ENCODE measurements at places on chromosomes 4 and X. TPM values are rescaled to one million over a fixed set of nuclear protein-coding genes. Genes with fewer than 3 reads are reported as not detected.

PF4V1 gene
- not detected for total RNA-seq

TMEM165 gene
- 46.9 TPM for total RNA-seq

CSN3 gene
- not detected for total RNA-seq

DNA sequence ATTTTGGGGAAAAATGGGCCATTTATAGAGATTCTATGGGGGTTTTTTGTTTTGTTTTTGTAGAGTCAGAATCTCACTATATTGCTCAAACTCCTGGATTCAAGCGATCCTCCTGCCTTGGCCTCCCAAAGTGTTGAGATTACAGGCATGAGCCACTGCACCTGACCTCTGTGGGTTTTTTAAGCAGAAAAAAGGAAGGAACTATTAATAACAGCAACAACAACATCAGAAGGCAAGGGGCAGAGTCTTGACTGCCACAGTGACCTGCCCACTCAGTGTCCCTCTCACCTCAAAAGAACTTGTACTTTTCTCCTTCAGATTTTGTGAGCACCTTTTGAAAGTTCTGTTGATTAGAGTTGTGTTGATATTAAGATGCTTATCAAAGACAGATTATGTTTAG, 48.1 kb downstream of the FNIP2 start:
- DNase-seq = no peak

DNA sequence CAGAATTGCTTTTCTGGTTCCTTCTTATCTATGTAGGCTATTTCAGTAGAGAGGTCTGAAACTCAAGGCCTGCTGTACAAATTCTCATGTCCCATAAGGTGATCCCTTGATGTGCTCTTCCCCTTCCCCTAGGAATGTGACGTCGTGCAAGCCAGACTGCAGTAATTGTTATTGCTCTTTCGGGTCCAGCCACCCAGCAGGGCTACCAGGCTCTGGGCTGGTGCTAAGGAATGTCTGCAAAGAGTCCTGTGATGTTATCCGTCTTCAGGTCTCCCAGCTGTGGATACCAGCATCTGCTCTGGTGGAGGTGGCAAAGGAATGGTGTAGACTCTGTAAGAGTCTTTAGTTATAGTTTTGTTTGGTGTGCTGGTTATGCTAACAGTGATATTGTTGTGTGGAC, 378.7 kb downstream of the C4orf33 start:
- no peak for DNase-seq

DNA sequence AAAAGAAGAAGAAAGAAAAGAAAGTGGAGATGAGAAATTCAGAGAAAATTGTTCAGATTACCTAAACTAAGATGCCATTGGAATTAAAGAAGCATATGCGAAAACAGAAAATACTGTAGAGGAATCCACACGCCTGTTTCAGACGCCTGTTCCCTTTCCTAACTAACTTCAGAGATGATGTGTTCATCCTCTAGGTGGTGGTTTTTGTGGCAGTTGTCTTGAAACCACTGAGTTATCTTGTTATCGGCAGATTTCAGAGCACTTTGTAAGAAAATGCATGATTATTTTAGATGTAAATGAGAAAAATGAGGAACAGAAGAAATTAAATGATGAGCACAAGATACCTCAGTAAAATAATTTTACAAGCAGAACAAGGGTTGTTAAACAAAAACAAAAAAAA, 48.3 kb downstream of the FUNDC1 start:
- no peak for DNase-seq

- peak; percentile 24 for DNase-seq
These were observed 337.3 kb upstream of the HS3ST1 start for GRCh38 chr4:11765849-11766453.

DNA sequence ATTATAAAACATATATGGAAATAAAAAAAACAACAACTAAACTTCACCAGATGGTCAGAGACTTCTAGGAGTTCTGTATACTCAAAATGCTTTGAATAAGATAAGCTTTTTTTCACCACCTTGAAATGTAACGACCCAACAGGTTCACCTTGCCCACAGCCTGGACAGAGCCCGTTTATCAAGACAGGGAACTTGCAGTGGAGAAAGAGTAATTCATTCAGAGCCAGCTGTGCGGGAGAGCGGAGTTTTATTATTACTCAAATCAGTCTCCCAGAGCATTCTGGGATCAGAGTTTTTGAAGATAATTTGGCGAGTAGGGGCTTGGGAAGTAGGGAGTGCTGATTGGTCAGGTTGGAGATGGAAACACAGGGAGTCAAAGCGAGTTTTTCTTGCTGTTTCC, 38.5 kb downstream of the AGA start:
- DNase-seq = no peak

DNA sequence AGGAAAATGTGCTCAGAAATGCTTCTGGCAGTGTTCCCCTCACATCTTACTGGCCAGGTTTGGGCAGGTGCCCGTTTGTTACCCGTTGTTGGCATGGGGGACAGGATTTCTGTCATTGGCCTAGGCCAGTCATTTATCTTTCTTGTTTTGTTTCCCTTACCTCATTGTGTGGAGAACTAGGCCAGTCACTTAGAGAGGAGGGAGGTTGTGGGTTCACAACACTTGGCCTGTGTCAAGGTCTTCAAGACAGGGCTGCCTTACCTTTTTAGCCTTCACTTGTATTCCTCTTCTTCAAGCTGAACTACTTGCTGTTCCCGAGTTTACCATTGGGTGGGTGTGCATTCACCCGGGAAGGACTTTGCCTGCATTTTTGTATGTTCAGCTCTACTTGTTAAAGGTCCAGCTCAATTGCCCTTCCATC, 17.7 kb downstream of the SNX25 start:
- DNase-seq = no peak

PPP1R2C gene
- total RNA-seq = not detected

DNA sequence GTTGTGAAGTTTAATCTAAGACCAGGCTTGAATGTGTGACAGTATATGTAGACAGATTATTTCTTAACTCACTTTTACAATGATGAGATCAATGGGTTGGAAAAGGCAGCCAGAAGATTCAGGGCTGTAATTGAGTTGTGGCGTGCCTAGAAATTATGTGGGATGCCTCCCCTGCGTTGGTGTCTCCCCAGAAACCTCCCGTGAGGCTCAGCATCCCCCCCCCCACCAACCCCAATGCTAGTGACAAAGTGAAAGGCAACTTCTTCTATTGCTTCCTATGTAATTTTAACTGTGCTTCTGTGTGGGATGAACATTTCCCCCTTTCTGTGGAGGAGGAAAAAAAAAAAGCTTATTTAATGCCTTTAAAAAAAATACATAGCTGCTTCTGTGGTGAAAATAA, 297.9 kb downstream of the ARHGAP10 start:
- no peak for DNase-seq

HCCS gene
- total RNA-seq = 26.3 TPM

- DNase-seq = no peak
These were observed 26.8 kb downstream of the AMELX start for GRCh38 chrX:11319806-11320520.

DNA sequence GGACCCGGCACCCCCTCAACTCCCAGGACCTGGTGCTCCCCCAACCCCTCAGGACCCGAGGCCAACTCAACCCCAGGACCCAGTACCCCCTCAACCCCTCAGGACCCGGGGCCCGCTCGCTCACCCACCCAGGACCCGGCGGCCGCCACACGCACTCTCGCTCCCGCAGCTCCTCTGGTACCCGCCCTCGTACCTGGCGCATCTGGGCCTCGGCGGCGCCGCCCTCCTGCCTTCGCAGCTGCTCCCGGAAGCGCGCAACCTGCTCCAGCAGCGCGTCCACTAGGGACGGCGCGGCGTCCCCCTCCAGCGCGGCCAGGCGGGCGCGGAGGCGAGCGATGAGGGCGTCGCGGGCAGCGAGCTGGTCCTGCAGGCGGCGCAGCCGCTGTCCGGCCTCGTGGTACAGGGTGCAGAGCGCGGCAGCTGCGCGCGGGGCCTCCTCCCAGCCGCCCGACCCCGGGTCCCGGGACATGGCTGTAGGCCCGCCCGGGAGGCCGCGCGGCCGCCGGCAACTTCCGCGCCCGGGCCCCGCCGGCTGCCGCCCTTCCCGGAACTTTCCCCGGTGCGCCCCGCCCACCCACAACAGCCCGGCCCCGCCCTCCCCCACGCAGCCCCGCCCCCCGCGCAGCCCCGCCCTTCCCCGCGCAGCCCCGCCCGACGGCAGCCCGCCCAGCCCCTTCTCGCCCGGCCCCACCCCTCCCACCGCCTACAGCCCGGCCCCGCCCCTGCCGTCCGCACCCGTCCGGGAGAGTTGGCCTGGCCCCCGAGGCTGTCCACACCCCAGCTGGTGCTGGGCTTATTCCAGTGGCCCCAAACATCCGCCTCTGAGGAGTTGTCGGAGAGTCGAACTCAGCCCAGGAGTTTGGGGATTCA, at the start of gene TNIP2:
TSS of gene TNIP2 (minus strand) at position 516 of the 870 bp plus-strand sequence. CDS start at position 469, 47 bp downstream.
- DNase-seq = peak; percentile 77

GRCh38 chr4:121266982-121267381, 102.9 kb upstream of the TNIP3 start:
- DNase-seq = no peak

- no peak for DNase-seq
These were observed 90.3 kb downstream of the ATP11C start for GRCh38 chrX:139842326-139843185.

- no peak for DNase-seq
These were observed 10.1 kb upstream of the VMA21 start for GRCh38 chrX:151386838-151387459.

DNA sequence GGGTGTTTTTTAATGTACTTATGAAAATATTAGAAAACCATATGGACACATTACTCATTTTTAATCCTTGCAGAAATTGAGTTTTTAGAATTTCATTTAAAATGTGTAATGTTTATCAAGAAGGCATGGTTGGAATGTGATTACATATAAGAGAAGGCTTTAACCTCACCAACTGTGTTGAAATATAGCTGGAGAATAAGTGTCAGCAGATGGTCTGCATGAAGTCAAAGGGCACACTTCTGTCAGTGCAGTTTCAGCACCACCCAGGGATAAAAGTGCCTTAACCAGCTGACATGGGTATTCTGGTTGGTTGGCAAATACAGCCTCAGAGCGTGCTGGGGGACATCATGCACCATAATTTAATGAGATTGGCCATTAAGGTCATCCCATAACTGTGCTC, 21.2 kb upstream of the ANTXR2 start:
- DNase-seq = no peak

DNA sequence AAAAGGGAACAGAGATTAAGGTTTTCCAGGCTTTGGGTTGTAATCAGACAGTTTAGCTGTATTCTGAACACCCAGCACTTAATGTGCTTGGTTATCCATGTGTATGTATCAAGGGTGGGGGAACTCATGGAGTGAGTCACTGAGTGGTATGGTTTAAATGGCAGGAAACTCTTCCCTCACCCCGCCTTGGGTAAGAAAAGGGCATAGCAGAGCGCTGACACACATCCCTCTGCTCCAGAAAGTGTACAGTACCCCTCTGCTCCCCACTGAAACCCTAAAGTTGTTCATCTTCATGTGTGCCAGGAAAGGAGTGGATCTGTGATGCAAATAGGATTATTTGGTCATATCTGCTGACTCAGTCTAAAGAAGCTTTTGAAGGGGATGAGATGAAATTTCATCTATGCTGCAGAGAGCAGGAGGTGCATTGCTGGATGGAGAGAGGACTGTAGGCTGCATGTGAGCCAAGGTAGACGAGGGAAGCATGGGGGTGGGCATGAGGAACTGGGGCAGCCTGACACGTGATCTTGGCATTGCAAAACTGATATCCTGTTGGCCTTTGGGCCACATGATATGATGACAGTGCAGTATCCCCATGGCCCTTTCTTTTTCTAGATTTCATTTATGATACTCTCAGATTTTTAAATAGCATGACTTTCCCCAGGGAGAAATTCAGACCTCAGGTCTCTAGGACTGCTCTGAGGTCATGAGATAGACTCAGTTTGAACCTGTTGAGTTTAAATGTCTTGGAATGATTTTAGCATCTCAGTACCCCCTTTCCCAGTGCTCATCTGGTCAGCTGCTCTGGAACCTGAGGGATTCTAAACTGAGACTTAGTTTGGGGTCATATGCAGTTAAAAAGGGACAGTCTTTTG, 84.8 kb downstream of the TMEM164 start:
- DNase-seq = peak; percentile 33

PRKG2 gene
- total RNA-seq = 0.54 TPM

LINC00632 gene
- total RNA-seq = 0.41 TPM

GRCh38 chrX:39766085-39766726, 331.6 kb downstream of the BCOR start:
- DNase-seq = peak; percentile 55

GRCh38 chr4:79182209-79182608, 143.7 kb downstream of the NAA11 start:
- no peak for DNase-seq

Data from activated CD8-positive, alpha-beta T cell treated with anti-CD3 and anti-CD28 coated beads for 36 hours (primary cell).